AML-193 (cell line): ENCODE measurements at places on chromosomes 7 and 10.

- no peak for DNase-seq
These were observed 23.8 kb downstream of the CUZD1 start for GRCh38 chr10:122821808-122822207.

- no peak for DNase-seq
These were observed 36.8 kb downstream of the MYOF start for GRCh38 chr10:93445097-93445960.

GRCh38 chr10:90326498-90327267 lies 531.2 kb downstream of the HTR7 start:
- DNase-seq = no peak

DNA sequence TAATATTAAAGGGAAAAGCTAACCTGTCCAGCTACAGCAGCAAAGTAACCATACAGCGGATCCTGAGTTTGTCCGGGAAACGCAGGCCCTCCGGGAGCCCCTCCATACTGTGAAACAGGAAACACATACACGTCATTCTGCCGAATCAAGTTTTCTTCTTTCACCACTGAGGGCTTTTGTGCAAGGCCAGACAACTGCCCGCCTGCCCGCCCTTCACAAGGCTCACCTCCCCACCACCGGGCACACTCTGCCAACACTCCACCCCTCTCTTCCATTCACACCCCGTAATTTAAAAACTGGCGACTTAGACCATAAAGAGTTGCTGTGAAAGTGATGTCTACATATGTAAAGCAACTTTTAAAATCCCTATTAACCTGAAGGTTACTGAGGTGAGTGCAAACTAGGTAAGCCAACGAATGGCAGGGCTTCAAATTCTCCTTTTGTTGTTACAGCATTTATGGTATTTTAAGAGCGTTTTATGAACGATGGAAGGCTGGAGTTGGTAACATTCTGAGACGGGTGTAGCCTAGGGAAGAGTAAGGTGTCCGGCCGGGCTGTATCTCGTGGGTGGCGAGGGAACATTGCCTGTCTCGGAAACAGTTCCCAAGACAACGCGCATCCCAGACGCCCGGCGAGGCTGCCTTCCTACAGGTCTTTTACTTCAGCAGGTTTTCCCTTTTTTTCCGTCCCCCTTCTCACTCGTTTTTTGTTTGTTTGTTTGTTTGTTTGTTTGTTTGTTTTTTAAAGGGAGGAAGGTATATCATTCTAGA lies 817 bp downstream of the SRI start:
- peak; percentile 43 for DNase-seq

DNA sequence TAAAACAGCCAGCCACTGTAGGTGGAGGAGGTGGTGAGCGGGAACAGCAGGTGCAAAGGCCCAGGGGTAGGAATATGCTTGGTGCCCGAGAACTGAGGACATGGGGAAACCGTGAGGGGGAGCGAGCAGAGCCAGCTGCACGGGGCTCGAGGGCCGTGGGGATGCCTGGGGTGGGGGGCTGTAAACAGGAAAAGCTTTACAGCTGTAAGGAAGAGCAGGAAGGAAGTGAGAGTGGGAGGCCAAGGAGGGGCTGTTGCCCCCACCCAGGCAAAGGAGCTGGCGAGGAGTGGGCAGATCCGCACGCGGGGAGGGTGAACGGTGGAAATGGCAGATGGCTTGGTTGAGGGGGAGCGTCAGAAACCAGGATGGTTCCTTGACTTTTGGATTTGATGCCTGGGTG lies 34.4 kb downstream of the ZMIZ1 start:
- no peak for DNase-seq

GRCh38 chr10:51640120-51640819 lies 59.1 kb downstream of the CSTF2T start:
- no peak for DNase-seq

GRCh38 chr10:112526906-112527305 lies 79.9 kb downstream of the VTI1A start:
- no peak for DNase-seq

GRCh38 chr7:135320268-135320667 lies 86.6 kb downstream of the STRA8 start:
- DNase-seq = no peak

DNA sequence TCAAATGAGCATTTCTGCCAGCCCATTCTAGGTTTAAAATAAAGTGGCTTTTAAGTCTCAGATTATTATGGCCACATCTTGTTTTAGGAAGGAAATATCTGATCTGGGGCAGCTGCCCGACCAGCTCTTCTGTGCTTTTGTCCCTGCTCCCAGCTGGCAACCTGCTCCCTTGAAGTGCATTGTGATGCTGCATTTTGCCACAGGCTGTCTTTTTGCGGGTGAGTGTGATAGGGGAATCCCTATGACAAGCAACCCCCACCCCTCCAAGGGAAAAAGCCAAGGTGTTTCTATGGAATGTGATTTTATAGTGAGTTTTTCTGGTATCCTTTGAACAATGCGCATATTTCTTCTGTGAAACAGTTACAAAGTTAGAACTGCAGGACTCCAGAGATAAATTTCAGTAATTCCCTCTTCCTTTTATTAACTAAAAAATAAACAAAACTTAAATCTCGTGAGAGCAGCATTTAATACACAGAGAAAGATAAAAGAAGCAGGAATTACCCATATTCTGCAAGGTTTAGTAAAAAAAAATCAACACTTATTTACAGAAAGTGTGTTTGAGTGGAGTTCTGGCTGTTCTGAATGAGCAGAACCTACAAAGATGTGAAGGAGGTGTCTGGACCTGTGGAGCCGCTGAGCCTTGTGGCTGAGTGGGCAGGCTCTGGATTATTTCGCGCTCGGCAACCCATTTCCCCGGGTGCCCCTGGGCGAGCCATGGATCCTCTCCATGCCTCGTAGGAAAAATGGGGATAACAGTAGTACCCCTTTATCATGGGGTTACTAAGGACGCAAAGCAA lies 10.1 kb upstream of the HPS1 start:
- no peak for DNase-seq

- peak; percentile 25 for DNase-seq
These were observed 13.1 kb downstream of the TAS2R41 start for GRCh38 chr7:143490717-143491306.

DNA sequence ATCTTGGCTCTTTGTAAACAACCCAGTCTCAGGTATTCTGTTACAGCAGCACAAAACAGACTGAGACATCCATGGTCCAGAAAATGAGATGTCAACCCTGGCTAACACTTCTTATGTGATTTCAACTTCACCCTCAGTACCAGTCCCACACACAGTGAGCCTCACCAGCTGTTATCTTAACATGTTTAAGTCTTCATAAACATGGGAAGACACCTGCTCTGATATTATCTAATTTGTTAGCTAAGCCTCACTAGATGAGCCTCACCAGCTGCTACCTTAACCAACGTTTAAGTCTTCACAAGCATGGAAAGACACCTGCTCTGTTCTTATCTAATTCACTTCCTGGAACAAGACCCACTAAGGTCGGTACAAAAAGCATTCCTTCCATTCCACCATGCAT lies 130.8 kb downstream of the CALN1 start:
- DNase-seq = no peak

- no peak for DNase-seq
These were observed 37.0 kb downstream of the SNX13 start for GRCh38 chr7:17903337-17903736.

GRCh38 chr10:71835671-71836595 lies 15.1 kb downstream of the PSAP start:
- no peak for DNase-seq

DNA sequence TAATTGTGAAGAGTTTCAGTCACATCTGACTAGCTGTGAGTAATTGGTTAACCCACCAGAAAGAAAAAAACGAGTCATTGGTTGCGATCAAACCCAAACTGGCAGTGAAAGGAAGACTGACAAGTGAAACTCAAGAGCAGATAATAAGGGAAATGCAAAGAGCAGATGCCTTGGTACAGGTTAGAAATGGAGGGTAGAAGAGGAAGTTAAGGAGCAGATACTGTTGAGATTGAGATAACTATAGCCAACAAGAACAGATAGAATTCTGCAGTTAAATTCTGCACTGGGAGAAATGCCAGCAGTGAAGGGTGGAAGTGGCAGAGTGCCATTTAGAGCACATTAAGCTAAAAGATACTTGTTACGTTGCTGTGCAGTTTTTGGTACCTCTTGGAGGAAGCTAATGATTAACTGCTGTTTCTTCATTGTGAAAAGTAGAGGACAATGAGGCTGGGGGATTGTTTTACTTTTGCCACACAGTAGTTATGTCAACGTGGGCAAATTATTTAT lies 65.8 kb downstream of the CDK13 start:
- peak; percentile 24 for DNase-seq

- DNase-seq = no peak
These were observed 68.8 kb upstream of the PITRM1 start for GRCh38 chr10:3241274-3241921.

- DNase-seq = no peak
These were observed 127.1 kb downstream of the CREB5 start for GRCh38 chr7:28539289-28539981.

DNA sequence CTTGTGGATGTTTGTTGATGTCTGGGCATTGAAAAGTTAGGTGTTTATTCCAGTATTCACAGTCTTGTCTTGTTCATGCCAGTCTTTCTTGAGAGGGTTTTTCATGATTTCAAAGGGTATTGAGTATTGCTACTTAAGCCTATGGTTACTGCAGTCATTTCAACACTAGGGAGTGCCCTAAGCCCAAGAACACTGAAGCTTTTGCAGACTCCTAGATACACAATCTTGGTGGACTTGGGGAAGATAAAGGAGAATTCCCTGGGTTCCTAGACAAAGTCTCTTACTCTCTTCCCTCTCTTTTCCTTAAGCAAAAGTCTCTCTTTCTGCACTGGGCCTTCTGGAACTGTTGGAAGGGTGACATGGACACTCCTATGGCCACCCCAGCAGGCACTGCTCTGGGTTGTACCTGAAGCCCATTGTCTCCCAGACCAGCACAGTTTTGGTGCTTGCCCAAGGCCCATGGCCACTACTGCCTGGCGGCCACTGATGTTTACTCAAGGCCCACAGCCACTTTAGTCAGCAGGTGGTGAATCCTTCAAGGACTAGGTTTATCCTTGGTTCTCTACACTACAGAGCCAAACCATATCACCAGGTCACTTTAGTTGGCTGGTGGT lies 24.9 kb downstream of the SAMD9 start:
- peak; percentile 33 for DNase-seq

DNA sequence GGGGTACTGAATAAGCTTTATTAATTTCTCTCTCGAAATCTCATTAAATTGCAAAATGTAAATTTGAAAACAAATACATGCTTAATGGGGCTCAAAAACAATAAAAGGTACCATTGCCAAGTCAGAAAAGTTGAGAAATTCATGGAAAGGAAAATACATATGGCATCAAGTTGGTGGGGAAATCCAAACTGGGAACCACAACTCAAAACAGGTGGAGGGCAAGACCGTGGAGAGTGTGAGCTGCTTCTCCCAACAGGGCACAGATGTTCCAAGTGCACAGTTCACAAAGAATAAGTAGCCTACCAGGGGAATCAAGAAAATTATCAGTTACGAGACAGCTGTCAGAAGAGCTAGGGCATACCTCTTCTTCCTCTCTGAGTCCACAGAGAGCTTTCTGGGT lies 26.6 kb downstream of the MKX start:
- DNase-seq = no peak
